PC-9 (cell line): ENCODE measurements at places on chromosomes 12 and 14. TPM values are rescaled to one million over a fixed set of nuclear protein-coding genes. Genes with fewer than 3 reads are reported as not detected.

SYCP3 gene
- 0.09 TPM in 1 of 2 replicates, not detected in the other for total RNA-seq

TEAD4 gene
- 47.7 and 56.0 TPM in 2 replicates for total RNA-seq

CLEC14A gene
- 0.23 and 0.31 TPM in 2 replicates for total RNA-seq

CELA1 gene
- 0.58 TPM in 1 of 2 replicates, not detected in the other for total RNA-seq

KRT6B gene
- 0.98 and 1.1 TPM in 2 replicates for total RNA-seq

DNA sequence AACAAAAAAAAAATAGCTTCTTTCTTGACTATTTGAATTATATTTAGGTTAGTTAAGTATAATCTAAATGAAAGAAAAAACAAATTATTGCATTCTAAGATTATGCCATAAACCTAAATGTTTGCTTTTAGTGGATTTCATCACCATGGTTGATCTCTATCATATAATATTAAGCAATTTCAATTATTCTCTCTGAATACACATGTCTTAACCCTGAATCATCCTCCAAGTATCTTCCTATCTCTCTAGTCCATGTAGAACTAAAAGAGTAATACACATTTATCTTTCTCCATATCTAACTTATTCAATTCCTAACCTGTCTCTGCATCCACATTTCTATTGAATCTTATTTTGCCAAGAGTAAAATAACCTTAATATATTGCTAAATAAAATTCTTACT, 59.6 kb downstream of the PPFIA2 start:
- H3K36me3 ChIP-seq, result no peaks in the 10 kb centered on the region
- no peak overlapping the region for H3K4me3 ChIP-seq

DNA sequence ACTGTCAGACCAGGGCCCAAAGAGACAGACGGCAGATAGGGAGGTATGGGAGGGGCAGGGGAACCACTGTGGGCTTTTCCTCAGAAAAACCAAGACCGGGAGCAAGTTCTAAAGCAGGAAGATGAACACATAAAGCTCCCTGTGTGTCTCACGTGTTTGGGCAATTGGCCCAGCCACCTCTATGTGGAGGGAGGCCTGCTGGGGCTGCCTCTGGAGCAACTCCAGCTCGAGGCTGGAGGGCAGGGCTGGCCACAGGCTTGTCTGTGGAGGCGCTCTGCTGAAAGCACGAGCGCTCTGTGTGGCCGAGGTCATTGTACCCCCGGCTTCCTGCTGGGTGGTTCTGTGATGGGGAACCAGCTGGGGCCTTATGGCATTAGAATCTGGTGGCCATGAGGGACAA, 36.4 kb downstream of the TRAFD1 start:
- H3K36me3 ChIP-seq, result peaks cover 27% of the 10 kb centered on the region
- H3K27me3 ChIP-seq, result no peaks in the 10 kb centered on the region
- H3K4me3 ChIP-seq, result no peak overlapping the region
- DNase-seq, result no peak
- H3K27ac ChIP-seq, result no peak overlapping the region

- no peak for DNase-seq
- no peak overlapping the region for H3K27ac ChIP-seq
- H3K36me3 ChIP-seq, result no peaks in the 10 kb centered on the region
- H3K4me1 ChIP-seq, result no peaks in the 10 kb centered on the region
- H3K27me3 ChIP-seq, result peaks cover 53% of the 10 kb centered on the region
These were observed 17.4 kb downstream of the FOXN3 start for GRCh38 chr14:89399594-89400068.

DNA sequence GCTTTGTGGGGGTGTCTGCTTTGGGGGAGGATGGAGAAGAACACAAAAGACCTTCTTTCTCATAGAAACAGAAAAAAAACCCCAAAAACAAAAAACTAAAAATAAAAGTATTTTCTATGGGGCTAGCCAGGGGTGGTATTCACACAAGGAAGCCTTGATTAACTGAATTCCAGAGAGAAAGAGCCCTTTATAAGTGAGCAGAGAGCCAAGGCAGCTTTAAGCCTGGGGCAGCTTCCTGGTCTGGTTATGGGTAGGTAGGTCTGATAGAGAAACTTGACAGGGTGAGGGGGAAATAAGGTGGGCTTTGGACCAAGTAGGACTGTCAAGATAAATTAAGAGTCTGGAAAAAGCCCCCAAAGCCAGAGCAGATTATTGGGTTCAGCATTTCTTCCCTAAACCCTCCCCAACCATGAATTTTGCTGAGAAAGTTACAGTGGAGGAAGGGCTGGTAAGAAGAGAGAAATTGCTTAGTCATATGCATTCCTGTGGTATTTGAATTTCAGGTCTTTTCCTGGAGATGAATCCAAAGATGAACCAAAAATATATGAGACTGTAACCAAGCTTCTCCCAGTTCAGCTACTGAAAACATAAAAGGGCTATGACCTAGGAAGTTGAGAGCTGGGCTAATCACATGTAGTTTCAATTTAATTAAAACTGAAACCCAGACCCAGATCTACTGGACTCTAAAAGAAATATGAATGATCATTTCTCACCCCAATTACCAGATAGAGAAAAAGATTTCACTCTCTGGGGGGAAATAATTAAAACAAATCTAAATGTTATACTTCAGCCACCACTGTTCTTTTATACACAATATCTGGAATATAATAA, 144.8 kb downstream of the TBC1D30 start:
- no peaks in the 10 kb centered on the region for H3K27me3 ChIP-seq
- H3K36me3 ChIP-seq, result no peaks in the 10 kb centered on the region
- no peak overlapping the region for H3K4me3 ChIP-seq

- H3K27me3 ChIP-seq, result no peaks in the 10 kb centered on the region
- no peaks in the 10 kb centered on the region for H3K36me3 ChIP-seq
- peaks cover 24% of the 10 kb centered on the region for H3K4me1 ChIP-seq
- no peak overlapping the region for H3K4me3 ChIP-seq
These were observed 200.3 kb downstream of the KTN1 start for GRCh38 chr14:55780156-55780946.

GRCh38 chr14:65513671-65514070, 101.1 kb downstream of the FUT8 start:
- H3K4me3 ChIP-seq, result no peak overlapping the region
- H3K36me3 ChIP-seq, result peaks cover 4% of the 10 kb centered on the region; the same call in 1 of the 2 replicates
- no peaks in the 10 kb centered on the region for H3K27me3 ChIP-seq
- no peaks in the 10 kb centered on the region for H3K4me1 ChIP-seq
- H3K27ac ChIP-seq, result no peak overlapping the region

DNA sequence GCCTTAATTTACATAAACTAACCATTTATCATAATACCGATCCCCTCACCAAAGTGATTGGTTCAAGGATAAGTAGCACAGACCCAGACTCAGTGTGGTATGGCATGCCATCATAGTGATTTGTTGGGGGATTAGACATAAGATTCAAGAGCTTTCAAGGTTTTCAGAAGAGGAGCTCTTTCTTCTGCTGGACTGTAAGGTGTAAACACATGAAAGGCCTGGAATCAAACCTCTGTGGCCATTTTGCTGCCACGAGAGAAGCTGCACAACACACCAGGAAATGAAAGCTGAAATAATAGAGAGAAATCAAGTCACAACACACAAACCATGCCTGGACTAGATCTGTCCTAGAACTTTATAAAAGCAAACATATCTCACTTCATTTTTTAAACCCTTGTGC, 30.8 kb downstream of the BTG1 start:
- H3K27ac ChIP-seq, result no peak overlapping the region
- no peaks in the 10 kb centered on the region for H3K27me3 ChIP-seq
- no peaks in the 10 kb centered on the region; the same call in 1 of the 2 replicates for H3K36me3 ChIP-seq
- H3K4me1 ChIP-seq, result no peaks in the 10 kb centered on the region

- no peak overlapping the region for H3K27ac ChIP-seq
- H3K36me3 ChIP-seq, result no peaks in the 10 kb centered on the region
- H3K27me3 ChIP-seq, result no peaks in the 10 kb centered on the region
These were observed 8.8 kb downstream of the P2RX4 start for GRCh38 chr12:121218588-121219352.

GRCh38 chr14:65780566-65780965, 368.0 kb downstream of the FUT8 start:
- H3K4me3 ChIP-seq, result no peak overlapping the region
- no peak for DNase-seq
- no peak overlapping the region for H3K27ac ChIP-seq
- no peaks in the 10 kb centered on the region for H3K36me3 ChIP-seq
- H3K27me3 ChIP-seq, result no peaks in the 10 kb centered on the region

DNA sequence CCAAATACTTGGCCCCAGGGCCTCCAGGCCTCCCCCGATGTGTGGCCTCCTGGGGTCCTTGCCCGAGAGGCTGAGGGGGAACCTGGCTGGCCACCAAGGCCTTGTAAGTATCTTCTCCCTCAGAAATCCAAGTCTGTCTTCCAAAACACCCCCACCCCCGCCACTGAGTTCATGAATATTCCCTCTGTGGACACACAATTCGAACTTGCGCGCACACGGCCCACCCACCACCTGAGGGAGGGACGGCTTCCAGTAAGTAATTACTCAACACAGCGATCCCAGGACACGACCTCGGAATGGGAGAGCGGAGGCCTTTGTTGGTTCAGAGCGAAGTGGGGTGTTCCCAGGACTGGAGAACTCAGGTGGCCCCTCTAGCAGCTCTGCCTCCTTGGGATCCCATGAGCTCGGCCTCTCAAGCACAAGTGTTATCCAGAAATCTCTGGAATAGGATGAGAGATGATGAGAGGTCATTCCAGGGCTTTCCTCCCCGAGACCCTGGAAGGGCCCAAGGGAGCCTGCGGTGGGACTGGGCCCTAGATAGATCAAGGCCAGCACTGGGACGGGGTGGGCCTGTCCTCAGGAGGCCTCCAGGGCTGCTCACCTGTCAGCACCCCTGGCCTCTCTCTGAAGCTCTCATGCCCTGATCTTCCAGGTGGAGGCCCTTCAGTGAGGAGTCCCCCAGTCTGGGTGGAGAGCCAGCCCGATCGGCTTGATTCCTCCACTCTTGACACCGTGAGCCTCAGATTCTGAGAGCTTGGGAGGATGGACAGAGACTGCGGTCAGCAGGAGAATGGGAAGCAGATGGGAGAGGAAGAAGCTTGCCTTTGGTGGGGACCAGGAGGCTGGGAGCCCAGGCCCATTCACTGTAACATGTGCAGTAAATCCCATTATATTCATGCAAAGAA, 219.0 kb upstream of the RTL1 start:
- no peaks in the 10 kb centered on the region for H3K36me3 ChIP-seq
- DNase-seq, result no peak
- H3K4me3 ChIP-seq, result no peak overlapping the region

- H3K27ac ChIP-seq, result no peak overlapping the region
- H3K27me3 ChIP-seq, result no peaks in the 10 kb centered on the region
- no peak overlapping the region for H3K4me3 ChIP-seq
- H3K4me1 ChIP-seq, result no peaks in the 10 kb centered on the region
- DNase-seq, result no peak
- H3K36me3 ChIP-seq, result no peaks in the 10 kb centered on the region
These were observed 188.9 kb upstream of the FOXG1 start for GRCh38 chr14:28577711-28578131.

DNA sequence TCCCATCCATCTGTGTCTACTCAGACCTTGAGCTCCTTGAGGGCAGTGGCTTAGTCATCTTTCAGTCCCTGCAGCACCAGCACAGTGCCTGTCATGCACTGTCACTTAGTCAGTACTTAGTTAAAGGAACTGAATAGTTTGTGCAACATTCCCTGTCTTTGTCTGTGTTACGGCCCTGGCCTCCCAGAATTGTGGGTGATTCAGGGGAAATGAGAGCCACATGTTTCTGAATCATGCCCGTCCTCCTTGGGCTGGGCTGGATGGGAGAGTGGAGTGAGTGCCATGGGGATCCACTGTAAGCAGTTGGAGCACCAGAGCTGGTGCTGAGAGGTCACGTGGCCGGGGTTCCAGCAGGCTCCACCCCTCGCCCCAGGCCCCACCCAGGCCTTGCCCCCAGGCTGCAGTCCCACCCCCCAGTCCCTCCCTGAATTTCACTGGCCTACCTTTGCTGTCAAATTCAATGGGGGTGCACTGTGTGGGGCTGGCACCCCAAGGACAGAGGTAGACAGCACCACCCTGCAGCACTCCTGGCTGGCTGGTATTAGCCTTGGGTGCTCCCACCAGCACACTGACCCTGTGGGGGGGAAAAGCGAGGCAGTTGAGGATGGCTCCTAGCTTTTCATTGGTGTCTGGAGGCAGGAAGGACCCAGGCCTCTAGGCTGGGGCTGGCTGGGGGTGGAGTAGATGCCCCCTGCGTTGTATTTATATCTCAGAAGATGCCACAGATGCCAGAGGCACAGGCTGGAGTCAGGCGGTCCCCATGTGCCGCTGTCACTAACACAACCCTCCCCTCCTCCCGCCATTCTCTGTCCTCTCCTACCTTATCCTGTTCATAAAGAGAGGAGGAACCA, 7.5 kb downstream of the ITGA5 start:
- peak overlapping the region; percentile 39; the same call in 1 of the 2 replicates for H3K27ac ChIP-seq
- no peaks in the 10 kb centered on the region for H3K27me3 ChIP-seq
- H3K36me3 ChIP-seq, result 0 out of 2 replicates have a peak, but pooled peaks cover 4% of the 10 kb centered on the region
- peaks cover 12% of the 10 kb centered on the region; the same call in 1 of the 2 replicates for H3K4me1 ChIP-seq
- H3K4me3 ChIP-seq, result no peak overlapping the region
- peak; percentile 30 for DNase-seq

DNA sequence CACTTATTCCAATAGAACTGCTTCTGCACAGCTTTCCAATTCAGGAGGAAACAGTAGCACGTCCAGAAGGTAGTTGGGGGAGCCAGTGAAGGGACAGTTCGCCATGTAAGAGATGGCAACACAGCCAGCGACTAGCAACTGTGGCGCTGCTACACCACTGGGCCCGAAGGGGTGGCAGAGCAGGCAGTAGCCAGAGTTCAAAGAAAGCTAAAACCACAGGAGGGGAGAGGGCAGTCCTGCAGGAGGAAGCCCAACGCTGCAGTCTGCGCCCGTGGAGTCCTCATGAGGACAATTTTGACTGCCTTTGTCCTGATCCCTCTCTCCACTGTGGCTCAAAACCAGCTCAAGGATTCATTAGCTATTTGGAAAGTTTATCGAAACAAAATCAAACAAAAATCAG, 591.2 kb downstream of the VRK1 start:
- no peak overlapping the region for H3K27ac ChIP-seq
- no peaks in the 10 kb centered on the region for H3K36me3 ChIP-seq
- H3K4me1 ChIP-seq, result no peaks in the 10 kb centered on the region
- no peak for DNase-seq
- no peak overlapping the region for H3K4me3 ChIP-seq

- no peaks in the 10 kb centered on the region for H3K27me3 ChIP-seq
- no peak for DNase-seq
- no peaks in the 10 kb centered on the region for H3K4me1 ChIP-seq
- H3K27ac ChIP-seq, result no peak overlapping the region
- H3K36me3 ChIP-seq, result no peaks in the 10 kb centered on the region
These were observed 58.9 kb upstream of the KITLG start for GRCh38 chr12:88638966-88639760.

DNA sequence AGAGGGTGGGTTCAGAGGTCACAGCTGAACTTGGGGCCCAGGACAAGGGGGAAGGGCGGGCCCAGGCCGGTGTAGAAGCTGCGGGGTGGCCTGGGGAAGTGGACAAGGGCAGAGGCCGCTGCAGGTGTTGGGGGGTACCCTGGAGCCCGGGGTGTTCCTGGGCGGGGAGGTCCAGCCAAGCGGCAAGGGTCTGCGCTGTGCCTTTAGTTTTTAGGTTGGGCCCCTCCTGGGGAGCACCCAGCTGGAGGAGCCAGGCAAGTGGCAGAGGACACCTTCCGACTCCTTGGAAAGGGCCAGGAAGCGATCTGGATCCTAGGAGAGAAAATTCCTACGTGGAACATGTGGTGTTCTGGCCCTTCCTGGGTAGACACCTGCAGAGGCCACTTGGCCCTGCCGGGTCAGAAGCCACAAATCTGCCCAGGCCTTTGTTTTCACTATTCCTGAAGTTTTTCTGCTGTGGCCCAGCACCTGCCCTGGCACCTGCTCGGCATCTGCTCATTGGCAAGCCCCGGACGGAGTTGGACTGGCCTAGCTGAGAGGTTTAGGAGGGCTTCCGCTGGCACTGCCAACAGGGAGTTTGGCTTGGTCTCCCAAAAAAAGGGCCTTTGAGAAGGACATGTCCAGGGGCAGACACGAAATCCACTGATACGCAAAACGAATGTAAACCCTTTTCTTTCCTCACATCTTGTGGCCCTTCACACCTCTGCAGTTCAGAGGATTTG, 61.1 kb downstream of the SMUG1 start:
- no peak overlapping the region for H3K4me3 ChIP-seq
- H3K27ac ChIP-seq, result no peak overlapping the region
- no peaks in the 10 kb centered on the region for H3K4me1 ChIP-seq
- DNase-seq, result no peak
- no peaks in the 10 kb centered on the region for H3K36me3 ChIP-seq
